Stimulated activated CD8-positive, alpha-beta memory T cell treated with anti-CD3 and anti-CD28 coated beads, Interleukin-2, amount 100 ng/mL, for 1 hour (primary cell): ENCODE measurements at places on chromosomes 12 and 14.

GRCh38 chr12:56020423-56021184 is at the start of gene IKZF4:
Gene IKZF4, plus strand, starts transcription at chr12:56021043. Its CDS starts 451 bp downstream, at chr12:56021494.
- DNase-seq, result no peak

DNA sequence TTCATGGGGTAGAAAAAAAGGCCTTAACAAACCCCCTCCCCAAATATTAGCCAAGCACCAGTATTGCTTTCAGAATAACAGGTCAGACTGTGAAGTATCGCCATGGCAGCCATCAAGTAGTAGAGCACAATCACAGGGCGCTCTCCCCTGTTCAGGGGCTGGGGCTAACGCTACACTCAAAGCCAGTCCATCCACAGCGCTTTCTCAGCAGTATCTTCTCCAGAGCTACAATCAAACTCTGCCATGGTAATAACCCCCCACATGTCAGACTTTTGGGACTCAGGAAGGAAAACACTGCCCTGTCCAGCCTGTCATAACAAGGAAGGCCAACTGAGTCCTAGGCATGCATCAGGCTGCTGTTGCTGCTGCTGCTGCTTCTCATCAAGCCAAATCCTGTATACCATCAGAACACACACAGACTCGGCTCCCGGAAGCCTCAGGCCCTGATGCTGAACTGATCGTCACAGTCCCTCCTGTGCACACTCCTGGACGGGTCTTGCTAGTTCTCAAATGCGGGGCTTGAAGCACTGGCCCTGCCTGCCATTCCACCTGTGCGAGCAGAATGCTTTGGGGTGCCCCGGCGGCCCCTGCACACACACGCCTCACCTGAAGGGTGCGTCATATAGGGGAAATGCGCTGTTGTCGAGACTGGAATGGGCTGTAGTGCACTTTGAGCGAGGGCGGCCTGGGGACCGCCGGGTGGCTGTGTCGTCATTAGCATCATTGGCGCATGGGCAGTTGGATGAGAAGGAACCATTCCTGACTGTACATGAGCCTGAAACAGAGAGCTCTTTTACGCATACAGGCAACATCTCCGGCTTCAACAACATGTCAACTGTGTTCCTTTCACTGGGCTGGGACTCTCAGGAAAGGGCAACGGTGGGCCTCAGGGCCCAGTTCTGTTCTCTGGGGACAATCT is 47.6 kb downstream of the SH2B3 start:
- DNase-seq, result no peak

GRCh38 chr14:69317102-69317755 is 57.3 kb downstream of the GALNT16 start:
- DNase-seq, result no peak

DNA sequence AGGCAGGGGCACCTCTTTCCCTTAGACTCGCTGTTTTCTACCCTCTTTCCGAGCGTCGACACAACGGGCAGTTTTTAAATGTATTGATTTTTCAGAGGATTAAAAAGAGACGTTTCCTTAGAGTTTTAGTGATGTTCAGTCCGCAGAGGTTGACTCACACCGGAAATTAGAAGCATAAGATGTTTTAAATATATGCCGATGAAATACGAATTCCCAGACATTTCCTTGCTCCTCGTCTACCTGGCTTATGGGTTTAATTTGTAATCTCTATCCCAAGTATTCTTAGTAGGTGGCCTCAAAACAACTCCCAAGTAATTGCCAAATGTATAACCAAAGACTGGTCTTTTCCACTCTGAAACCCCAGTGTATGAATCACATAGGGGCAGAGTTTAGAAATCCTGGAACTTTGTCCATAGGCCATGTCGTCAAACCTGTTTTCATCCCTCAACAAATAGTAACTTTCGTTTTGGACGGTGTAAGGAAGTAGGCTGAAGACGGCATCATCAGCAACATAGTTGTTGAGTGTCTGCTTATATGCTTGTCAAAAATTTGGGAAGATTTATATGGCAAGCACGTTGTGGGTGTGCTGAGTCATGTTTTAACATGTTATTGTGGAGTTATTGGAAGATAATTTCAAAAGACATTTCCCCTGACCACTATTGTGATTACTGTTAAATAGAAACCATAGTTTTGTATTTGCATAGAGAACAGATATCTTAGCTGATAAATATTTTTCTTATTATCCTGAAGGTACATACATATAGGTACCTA is 824 bp downstream of the TBK1 start:
- DNase-seq, result no peak

DNA sequence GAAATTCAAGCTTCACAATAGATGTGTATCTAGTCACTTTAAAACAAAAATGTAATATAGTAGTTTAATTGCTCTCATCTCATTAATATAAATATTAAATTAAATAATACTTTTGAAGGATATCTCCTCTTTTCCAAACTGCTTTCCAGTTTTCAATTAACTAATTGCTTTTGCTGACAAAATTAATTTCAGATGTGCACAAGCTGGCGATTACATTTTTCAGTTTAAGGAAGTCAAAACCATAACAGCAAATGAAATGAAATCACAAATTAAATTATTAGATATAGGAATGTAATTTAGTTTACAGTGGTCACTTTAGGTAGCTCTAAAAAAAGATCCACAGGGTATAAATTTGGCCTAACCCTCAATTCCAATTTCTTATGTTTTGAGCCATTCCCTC is 362.1 kb downstream of the SLC6A15 start:
- no peak for DNase-seq

- DNase-seq, result no peak
Measured at GRCh38 chr14:38420048-38420447, 164.2 kb upstream of the CLEC14A start.

GRCh38 chr12:118061873-118062843 is 1.2 kb upstream of the WSB2 start:
- no peak for DNase-seq

GRCh38 chr12:57875753-57876547 is 29.4 kb upstream of the CTDSP2 start:
- DNase-seq, result no peak

DNA sequence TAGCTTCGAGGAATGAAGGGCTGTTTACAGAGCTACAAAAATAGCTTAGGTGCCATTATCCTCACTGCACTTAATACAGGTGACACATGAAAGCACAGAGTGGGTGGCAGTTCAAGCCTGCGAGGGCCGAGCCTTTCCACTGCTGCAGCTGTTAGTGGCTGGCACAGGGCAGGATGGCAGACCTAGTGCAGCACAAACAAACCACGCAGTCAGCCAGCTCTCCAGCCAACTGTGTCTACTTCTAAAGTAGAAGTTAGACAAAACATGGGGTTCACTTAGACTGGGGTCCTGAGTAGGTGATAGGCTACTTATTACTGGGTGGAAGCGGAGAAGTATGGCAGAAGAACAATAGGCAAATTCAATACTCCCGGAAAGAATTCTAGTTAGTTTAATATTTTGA is 95.4 kb downstream of the DUSP16 start:
- no peak for DNase-seq

DNA sequence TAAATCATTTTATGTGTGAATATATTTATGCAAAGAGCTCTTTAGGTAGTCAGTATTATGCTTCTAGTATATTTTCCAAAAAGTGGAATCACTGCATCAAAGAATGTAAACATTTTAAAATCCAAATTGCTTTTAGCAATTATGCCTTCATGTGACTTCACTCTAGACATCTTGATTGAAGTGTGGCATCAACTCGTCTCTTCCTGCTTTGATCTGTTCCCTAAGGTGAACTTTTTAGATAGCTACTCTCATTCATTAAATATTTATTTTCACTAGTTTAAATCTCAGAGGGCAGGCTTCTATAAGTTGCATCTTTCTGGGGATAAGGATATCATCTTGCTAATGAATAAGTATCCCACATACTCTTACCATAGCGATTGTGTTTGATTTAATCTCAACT is 39.2 kb downstream of the DHRS2 start:
- DNase-seq, result no peak
